ENCODE measurements at places on chromosomes 12 and 14.

DNA sequence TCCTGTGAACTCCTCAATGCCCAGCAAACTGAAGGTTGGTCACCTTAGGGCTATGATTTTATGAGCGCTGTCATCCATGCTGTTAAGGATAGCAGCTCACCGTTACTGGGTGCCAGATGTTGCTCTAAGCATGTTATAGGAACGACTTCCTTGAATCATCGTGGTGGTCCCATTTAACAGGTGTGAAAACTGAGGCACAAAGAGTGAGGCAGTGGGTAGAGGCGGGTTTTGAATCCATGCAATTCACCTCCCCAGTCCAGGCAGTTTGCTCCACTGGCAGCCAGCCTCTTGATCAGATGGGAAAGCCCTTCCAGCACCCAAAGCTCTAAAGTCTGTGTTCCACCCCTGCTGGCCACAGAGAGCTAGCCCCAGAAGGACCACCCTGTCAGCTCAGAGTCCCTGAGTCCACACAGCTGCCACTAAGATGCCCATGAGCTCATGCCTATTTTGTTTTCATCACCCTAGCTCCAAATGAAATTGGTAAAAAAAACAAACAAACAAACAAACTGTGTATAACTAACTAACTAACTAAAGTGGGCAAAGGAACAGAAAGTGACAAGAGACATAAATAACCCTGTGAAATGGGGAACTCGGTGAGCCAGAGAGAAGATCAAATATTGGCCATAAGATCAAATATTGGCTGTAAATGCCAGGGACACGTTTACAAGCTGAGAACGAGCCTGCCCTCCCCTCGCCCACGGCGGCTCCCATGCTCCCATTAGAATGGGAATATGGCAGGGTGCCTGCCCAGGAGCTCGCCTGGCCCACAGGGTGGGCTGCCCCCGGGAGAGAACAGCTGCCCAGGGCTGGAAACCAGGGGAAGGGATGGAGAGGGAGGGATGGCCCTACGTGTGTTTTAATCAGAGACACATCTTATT lies 72.3 kb upstream of the RFLNA start:
- no peak for DNase-seq

GRCh38 chr12:67498991-67499390 lies 149.6 kb upstream of the DYRK2 start:
- no peak for DNase-seq

- peak; percentile 44 for DNase-seq
Measured at GRCh38 chr14:50954811-50955372, 10.6 kb upstream of the PYGL start.

DNA sequence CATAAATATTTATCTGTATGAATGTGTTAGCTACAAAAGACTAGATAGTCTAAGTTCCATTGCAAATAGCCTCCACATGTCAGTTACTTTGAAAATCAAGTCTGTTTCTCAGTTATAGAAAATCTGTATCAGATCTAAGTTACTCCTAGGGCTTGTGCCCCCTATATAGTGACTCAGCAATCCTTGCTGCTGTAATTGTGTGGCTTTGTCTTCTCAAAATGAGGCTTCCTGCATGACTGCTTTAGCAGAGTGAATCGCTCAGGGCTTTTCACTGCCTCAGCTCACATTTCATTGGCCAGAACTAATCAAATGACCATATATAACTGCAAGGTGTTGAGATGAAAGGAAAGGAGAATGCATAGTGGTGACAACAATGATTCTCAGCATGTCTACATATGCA lies 552.2 kb upstream of the STXBP6 start:
- DNase-seq = no peak

- peak; percentile 79 for DNase-seq
Measured at GRCh38 chr14:91113829-91114078, at the start of gene DGLUCY. Gene DGLUCY (plus strand): TSS chr14:91114073. CDS start chr14:91160295, 46,222 bp downstream.

DNA sequence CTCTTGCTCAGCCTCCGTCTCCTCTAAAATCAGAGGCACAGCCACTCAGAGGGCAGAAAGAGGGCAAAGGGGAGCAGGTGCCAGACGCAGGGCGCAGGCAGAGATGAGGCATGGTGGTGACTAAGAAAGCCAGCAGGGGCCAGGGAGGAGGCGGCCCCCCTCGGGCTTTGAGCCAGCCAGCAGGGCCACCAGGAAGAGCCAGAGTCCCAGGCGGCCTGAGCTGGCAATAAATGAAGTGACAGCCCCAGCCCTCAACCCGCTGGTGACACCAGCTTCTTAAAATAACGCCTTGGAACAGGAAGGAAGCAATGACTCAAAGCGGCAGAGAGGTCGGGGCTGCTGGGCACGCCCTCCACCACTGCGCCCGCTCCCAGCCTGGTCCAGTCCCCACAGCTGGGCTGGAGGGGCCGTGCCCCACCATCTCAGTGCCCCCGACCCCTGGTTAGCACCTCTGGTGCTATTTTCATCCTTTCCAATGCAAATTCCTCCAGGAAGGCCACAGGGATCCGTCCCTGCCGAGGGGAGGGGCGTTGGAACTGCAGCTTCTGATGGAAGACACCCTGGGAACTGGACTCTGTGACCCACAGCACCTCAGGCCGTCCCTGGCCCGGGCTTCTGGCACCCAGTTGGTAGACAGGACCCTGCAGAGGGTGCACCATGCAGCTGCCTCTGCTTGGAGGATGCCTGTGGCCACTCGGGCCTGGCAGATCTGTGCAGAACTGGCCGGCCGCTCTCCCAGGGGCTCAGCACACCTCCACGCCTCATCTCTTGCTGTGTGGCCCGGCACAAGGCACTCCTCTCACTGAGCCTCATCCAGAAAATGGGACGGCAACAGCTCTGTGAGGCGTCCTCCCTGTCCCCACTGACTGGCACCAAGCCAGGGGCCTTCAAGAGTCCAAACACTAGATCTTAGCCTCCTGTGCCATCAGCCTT lies 113.7 kb downstream of the NCOR2 start:
- DNase-seq = peak; percentile 90

Measured in GM10248 (cell line).